Left lung (tissue), 14 donors: ENCODE measurements at places on chromosomes 11 and 22.

- H3K36me3 ChIP-seq, result no peaks in the 10 kb centered on the region
- no peak for DNase-seq
- H3K4me3 ChIP-seq, result no peak overlapping the region
- H3K27ac ChIP-seq, result no peak overlapping the region
Observed at GRCh38 chr22:28175730-28176492, 256.9 kb upstream of the PITPNB start.

DNA sequence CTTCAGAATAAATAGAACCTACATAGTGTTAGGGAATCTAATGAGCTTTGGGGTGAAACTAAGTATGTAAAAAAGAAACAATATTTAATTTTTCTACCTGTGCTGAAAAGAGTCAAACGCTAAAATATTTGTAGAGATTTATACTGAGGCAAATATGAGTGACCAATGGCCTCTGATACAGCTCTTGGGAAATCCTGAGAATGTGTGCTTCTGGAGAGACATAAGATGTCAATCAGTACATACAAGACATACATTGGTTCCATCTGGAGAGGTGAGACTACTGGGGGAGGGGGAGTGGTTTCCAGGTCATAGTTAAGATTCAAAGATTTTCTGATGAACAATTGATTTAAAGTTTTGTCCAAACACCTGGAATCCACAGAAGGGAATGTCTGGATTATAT lies 970 bp downstream of the ASRGL1 start:
- H3K27ac ChIP-seq, result peak overlapping the region; percentile 57
- peaks cover 9% of the 10 kb centered on the region for H3K4me1 ChIP-seq
- H3K36me3 ChIP-seq, result peaks cover 5% of the 10 kb centered on the region
- DNase-seq, result no peak

DNA sequence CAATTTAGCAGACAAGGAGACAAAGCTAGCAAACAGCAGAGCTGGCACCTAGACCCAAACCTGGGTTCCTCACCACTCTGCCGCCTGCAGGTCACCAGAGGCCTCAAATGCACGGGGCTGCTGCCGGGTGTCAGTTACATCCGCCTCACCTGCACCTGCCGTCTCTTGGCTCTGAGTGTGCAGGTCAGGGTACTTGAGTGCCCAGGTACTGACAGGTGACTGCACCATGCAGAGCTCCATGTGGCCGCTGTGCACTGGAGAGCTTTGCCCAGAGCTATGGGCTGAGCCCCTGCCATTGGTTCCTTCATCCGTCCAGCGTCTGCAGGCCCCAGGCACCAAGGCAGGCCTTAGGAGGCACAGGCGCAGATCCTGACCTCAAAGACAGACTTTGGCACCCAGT lies 35.0 kb downstream of the PDGFB start:
- no peak for DNase-seq
- no peak overlapping the region for H3K27ac ChIP-seq
- no peaks in the 10 kb centered on the region for H3K36me3 ChIP-seq
- no peak overlapping the region for H3K4me3 ChIP-seq

DNA sequence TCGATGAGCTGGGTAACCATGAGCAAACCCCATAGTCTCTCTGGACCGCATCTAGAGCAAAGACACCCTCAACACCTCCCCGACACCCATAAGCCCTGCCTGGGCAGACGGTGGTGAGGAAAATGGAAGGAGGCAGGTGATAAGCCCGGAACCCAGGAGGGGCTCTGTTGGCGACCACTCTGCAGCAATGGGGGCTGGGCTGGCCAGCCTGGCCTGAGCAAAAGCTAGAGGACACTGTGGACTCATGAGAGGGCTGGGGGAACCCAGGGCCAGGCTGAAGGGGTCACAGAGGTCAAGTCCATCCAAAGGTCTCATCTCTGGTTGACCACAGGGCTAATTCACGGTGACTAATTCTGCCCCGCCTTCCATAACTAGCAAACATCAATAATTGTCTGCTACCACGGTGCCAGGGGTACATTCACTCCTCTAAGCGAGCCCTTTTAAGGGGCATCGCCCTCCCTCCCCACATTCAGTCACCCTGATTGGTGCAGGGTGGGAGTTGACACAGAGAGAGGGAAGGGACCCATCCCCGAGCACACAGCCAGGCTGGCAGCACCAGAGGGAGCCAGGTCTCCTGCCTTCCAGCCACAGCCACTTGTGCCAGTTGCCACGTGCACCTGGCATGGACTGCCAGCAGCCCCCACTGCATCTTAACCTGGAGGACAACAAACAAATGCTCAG lies 4.0 kb downstream of the PYGM start:
- no peaks in the 10 kb centered on the region for H3K36me3 ChIP-seq
- no peaks in the 10 kb centered on the region for H3K4me1 ChIP-seq
- H3K27me3 ChIP-seq, result no peaks in the 10 kb centered on the region
- no peak overlapping the region for H3K27ac ChIP-seq

- no peak overlapping the region for H3K27ac ChIP-seq
- H3K4me3 ChIP-seq, result peak overlapping the region; percentile 6
- no peak for DNase-seq
- H3K27me3 ChIP-seq, result no peaks in the 10 kb centered on the region
- H3K4me1 ChIP-seq, result peaks cover 3% of the 10 kb centered on the region
- H3K36me3 ChIP-seq, result no peaks in the 10 kb centered on the region
Observed at GRCh38 chr11:122365610-122366360, 249.8 kb upstream of the BLID start.

DNA sequence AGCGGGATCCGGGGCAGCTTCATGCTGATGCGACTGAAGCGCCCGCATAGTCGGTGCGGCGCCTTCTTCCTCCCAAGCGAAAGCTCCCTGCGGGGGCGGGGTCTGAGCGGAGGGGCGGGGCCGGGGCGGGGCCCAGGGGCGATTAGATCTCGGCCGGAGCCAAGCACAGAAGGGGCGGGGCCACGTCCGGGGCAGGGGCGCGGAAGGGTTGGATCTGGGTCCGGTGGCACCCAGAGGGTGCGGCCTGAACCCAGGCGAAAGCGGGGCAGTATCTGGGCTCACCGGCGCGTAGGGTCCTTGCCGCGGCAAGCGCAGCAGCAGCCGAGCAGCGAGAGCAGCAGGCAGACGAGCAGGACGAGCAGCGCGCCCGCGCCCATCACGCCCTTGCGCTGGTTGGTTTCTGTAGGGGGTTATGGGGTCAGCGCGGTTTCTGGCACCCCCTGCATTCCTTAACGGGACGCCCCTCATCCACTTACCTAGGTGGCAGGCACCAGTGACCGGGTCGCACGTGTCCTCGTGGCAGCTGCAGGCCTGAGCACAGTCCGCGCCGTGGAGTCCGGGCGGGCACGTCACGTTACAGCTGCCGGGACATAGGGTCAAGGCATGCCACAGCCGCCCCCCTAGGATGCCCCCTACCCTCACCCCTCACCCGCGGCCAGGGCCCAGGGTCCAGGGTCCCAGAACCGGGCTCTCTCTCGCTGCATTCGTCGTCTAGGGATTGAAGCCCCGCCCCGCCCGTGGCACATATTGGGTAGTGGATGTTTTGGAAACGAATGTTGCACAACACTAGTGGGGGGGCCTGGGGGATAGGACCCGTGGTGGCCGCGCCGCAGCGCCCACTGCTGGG lies 8.1 kb downstream of the SCARF2 start:
- peaks cover 10% of the 10 kb centered on the region for H3K36me3 ChIP-seq
- H3K4me3 ChIP-seq, result peak overlapping the region; percentile 54
- peaks cover 10% of the 10 kb centered on the region for H3K4me1 ChIP-seq
- DNase-seq, result no peak

GRCh38 chr11:90309693-90310092 lies 86.8 kb upstream of the CHORDC1 start:
- no peak for DNase-seq
- H3K27me3 ChIP-seq, result no peaks in the 10 kb centered on the region

DNA sequence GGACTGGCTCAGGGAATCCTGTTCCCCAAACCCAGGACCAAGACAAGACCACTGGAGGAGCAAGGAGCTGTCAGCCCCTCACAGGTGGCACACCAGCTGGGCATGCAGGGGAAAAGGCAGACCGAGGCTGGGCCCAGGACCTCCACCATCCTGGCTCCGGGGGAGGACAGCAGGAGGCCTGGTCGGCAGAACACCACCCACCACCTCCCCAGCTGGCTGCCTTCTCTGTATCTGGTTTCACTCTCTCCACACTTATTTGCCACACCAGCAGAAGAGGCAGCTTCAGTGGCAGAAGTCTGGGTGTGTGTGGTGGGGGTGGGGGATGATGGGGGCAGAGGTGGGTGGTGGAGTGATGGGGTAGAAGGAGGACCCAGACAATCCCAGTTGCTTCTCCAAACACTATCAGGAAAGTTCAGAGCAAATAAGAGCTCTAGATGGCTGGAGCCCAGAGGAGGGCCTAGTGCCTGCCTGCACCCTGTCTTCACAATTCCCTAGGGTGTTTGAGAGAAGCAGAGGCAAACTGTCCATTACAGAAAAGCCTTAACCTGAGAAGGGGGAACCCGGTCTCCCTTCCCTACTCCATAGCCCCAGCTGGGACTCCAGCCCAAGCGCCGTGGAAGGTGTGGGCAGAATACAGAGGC lies 51.9 kb upstream of the CDON start:
- peak overlapping the region; percentile 80 for H3K27ac ChIP-seq
- H3K4me1 ChIP-seq, result peaks cover 30% of the 10 kb centered on the region

GRCh38 chr22:29470159-29470855 lies 9.7 kb upstream of the NEFH start:
- H3K27me3 ChIP-seq, result peaks cover 38% of the 10 kb centered on the region
- H3K4me1 ChIP-seq, result peaks cover 4% of the 10 kb centered on the region
- no peak overlapping the region for H3K4me3 ChIP-seq
- H3K27ac ChIP-seq, result no peak overlapping the region

GRCh38 chr11:88813233-88813915 lies 252.4 kb downstream of the GRM5 start:
- no peaks in the 10 kb centered on the region for H3K36me3 ChIP-seq
- H3K27me3 ChIP-seq, result no peaks in the 10 kb centered on the region
- no peak overlapping the region for H3K27ac ChIP-seq
- no peak for DNase-seq
- H3K4me3 ChIP-seq, result no peak overlapping the region

DNA sequence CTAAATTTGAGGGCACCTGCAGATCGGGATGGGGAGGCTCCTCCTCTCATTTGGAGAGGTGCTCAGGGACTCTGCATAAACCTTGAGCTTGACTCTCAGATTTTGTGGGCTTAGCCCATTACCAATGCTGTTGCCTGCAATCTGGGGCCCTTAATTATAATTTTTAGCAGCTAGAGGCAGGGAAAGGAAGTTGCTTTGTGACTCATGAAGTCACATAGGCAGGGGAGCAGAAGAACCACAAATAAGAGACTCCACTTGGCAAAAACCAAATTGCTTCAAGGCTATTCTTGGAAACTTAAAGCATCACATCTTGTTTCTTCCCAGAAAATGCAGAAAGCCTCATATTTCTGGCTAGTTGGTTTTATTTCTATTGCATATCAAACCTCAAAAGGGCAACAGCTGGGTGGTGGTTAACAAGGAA lies 46.9 kb downstream of the MICAL2 start:
- H3K4me1 ChIP-seq, result peaks cover 41% of the 10 kb centered on the region
- H3K36me3 ChIP-seq, result no peaks in the 10 kb centered on the region
- no peak for DNase-seq
- no peak overlapping the region for H3K4me3 ChIP-seq
- peak overlapping the region; percentile 71 for H3K27ac ChIP-seq

DNA sequence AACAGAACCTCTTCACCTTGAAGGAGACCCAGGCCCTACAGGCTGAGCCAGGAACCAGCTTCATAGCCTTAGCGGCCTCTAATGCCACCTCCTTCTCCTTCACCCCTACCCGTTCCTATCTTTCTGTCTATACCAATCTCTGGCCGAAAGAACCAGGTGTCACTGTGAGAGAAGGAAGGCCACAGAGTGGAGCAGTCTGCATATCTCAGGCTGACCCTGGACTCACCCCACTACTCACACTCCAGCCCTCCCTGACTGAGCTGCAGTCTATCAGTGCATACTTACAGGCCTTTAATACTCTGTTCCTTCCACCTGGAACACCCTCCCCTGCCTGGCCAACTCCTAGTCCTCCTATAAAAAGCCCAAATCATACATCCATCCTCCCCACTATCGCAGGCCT lies 32.7 kb downstream of the ARAP1 start:
- no peaks in the 10 kb centered on the region for H3K27me3 ChIP-seq
- peaks cover 42% of the 10 kb centered on the region for H3K4me1 ChIP-seq
- H3K27ac ChIP-seq, result peak overlapping the region; percentile 92
- H3K4me3 ChIP-seq, result no peak overlapping the region

GRCh38 chr22:46366327-46366731 lies 30.8 kb downstream of the TRMU start:
- no peaks in the 10 kb centered on the region for H3K27me3 ChIP-seq
- H3K4me1 ChIP-seq, result peaks cover 6% of the 10 kb centered on the region
- H3K36me3 ChIP-seq, result peaks cover 39% of the 10 kb centered on the region
- H3K4me3 ChIP-seq, result no peak overlapping the region

GRCh38 chr11:36012455-36012854 lies 68.6 kb downstream of the LDLRAD3 start:
- no peak overlapping the region for H3K27ac ChIP-seq
- H3K4me1 ChIP-seq, result no peaks in the 10 kb centered on the region
- no peaks in the 10 kb centered on the region for H3K36me3 ChIP-seq

DNA sequence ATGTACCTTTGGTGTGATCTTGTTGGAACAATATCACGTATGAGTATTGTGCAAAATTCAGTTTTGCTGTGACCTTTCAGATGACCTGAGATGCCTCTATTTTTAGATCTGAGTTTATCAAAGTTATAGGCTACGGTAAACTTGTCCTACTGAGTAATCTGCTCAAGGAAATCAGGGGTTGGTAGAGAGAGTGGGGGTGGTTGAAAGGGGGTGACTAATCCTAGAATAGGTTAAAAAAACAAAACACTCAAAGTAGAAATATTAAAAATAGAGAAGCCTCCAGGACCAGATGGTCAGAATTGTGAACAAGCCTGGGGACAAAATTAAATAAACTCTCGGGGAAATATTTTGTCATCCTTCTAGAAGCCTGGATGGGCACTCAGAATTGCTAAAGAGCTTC lies 59.9 kb upstream of the C11orf87 start:
- no peaks in the 10 kb centered on the region for H3K36me3 ChIP-seq
- H3K4me3 ChIP-seq, result no peak overlapping the region
- no peaks in the 10 kb centered on the region for H3K4me1 ChIP-seq
- H3K27ac ChIP-seq, result no peak overlapping the region
- no peaks in the 10 kb centered on the region for H3K27me3 ChIP-seq

- H3K36me3 ChIP-seq, result no peaks in the 10 kb centered on the region
- H3K27ac ChIP-seq, result no peak overlapping the region
- H3K27me3 ChIP-seq, result no peaks in the 10 kb centered on the region
- no peak overlapping the region for H3K4me3 ChIP-seq
- no peaks in the 10 kb centered on the region for H3K4me1 ChIP-seq
Observed at GRCh38 chr11:111426617-111427016, 47.5 kb upstream of the POU2AF1 start.

DNA sequence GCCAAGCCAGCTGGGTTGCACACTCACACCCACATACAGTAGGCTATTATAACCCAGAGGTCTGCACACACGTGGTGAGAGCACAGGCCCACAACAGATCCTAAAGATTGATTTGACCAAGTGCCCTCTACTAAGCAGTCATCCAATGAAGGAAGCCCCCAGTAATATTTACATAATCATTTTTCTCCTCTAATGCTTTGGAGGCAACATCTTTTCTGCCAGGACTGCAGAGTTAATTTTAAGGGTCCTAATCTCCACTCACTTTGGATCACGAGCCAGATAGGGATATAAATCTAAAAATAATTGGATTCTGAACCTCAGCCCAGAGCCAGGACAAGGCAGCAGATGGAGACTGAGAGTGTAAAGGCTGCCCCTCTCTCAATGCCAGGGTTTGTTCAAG lies 49.1 kb upstream of the MTNR1B start:
- no peaks in the 10 kb centered on the region for H3K36me3 ChIP-seq
- no peak for DNase-seq
- H3K27me3 ChIP-seq, result no peaks in the 10 kb centered on the region
- no peak overlapping the region for H3K4me3 ChIP-seq
